ENCODE measurements at places on chromosomes 4 and X. TPM values are rescaled to one million over a fixed set of nuclear protein-coding genes. Genes with fewer than 3 reads are reported as not detected.

Gene CT45A1
- not detected for total RNA-seq

Gene TGIF2LX
- not detected for total RNA-seq

Gene KCND1
- total RNA-seq, result 0.96 TPM

Gene GPM6B
- total RNA-seq, result 0.09 TPM

Gene TKTL1
- not detected for total RNA-seq

Gene F8A3
- total RNA-seq, result 0.55 TPM

Gene CXCL9
- not detected for total RNA-seq

Gene MAGEA10
- not detected for total RNA-seq

Gene PSMD10
- total RNA-seq, result 73.3 TPM

Gene ETDB
- total RNA-seq, result not detected

Gene XG
- total RNA-seq, result not detected

Gene SUPT20HL2
- total RNA-seq, result not detected

Gene PARM1
- total RNA-seq, result 0.63 TPM

Gene RIBC1
- 0.53 TPM for total RNA-seq

Gene HSFX3
- not detected for total RNA-seq

Gene FOXR2
- not detected for total RNA-seq

Gene XAGE2
- total RNA-seq, result not detected

Gene LGI2
- 0.08 TPM for total RNA-seq

Gene CRLF2
- total RNA-seq, result 0.77 TPM

Gene ZNF157
- total RNA-seq, result not detected

Gene CCDC120
- 3.0 TPM for total RNA-seq

Gene BLTP1
- total RNA-seq, result 5.5 TPM

Gene GPR143
- 0.30 TPM for total RNA-seq

Gene NXF2B
- total RNA-seq, result not detected

Gene AIFM1
- 70.3 TPM for total RNA-seq

Gene CLCN3
- 16.7 TPM for total RNA-seq

Gene GNRHR
- not detected for total RNA-seq

Gene REST
- 9.1 TPM for total RNA-seq

Gene SHROOM3
- 12.5 TPM for total RNA-seq

Gene SSX1
- total RNA-seq, result not detected

Gene PPP2R2C
- total RNA-seq, result 36.4 TPM

Gene LINC00632
- total RNA-seq, result 1.9 TPM

Gene SSX4
- not detected for total RNA-seq

Gene PCDH19
- total RNA-seq, result not detected

Gene CSAG3
- total RNA-seq, result not detected

Gene LDB2
- not detected for total RNA-seq

Measured in A549 treated with Mapracorat at 1 μM for 4 hours (cell line).